Right ventricle myocardium superior (tissue), 1 donor: ENCODE measurements at places on chromosomes 3 and 15. TPM values are rescaled to one million over a fixed set of nuclear protein-coding genes. Genes with fewer than 3 reads are reported as not detected.

- no peak for DNase-seq
Observed at GRCh38 chr3:154176036-154176435, 54.8 kb downstream of the ARHGEF26 start.

DNA sequence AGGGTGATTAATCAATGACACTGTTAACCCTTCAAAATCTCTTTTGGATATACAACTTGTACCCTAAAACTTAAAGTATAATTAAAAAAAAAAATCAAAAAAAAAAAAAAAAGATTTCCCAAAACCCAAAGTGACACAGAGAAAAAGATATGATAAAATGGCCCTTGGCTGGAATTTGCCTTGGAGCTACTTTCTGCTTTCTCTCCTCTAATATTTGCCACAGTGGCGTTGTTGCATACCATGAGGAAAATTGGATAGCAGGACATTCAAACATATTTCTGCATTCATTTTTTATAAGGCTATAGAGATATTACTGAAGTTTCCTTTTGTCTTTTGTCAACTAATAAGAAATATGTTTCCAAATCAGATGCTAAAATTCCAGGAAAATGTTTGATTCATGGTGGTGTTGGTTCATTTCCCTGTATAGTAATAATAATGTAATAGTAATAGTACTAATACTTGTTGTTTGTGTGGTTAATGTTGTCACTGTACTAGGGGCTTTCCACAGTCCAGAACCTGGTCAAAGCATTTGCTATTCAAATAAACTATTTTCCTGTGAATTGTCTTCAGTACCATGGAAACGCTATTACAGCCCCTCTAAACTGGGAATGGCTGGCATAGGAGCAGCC, 441.3 kb upstream of the THBS1 start:
- no peak for DNase-seq

- no peak for DNase-seq
Observed at GRCh38 chr3:79247725-79248043, 520.1 kb downstream of the ROBO1 start.

DNA sequence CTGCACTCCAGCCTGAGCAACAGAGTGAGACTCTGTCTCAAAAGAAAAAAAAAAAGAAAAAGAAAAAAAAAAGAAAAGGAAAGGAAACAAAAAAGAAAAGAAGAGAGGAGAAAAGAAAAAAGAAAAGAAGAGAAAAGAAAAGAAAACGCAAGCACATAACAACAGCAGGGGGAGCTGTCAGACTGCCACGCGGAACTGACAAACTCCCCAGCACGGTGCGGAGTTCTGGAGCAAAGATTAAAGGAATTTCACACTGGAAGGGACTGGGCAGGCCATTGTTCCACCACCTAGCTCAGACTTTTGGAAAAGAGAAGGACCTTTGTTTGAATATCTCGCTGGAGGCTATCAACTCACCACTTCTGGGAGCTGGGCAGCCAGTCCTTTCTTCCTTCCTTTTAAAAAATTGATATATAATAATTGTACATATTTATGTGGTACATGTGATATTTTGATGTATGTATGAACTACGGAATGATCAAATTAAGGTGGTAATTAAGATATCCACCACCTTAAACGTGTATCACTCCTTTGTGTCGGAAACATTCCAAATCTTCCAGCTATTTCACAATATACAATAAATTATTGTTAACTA, 40.5 kb downstream of the DPPA2 start:
- no peak for DNase-seq

DNA sequence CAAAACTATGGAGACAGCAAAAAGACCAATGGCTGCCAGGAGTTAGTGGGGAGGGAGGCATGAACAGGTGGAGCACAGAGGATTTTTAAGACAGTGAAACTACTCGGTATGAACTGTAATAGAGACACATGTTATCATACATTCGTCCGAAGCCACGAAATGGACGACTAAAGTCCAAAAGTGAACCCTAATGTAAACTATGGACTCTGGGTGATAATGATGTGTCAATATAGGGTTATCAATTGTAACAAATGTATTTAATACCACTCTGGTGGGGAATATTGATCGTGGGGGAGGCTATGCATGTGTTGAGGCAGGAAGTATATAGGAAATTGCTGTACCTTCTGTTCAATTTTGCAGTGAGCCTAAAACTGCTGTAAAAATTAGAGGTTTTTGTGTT, 107.0 kb downstream of the CPN2 start:
- DNase-seq: no peak

GRCh38 chr3:14509796-14510100, 30.4 kb downstream of the GRIP2 start:
- no peak for DNase-seq

DNA sequence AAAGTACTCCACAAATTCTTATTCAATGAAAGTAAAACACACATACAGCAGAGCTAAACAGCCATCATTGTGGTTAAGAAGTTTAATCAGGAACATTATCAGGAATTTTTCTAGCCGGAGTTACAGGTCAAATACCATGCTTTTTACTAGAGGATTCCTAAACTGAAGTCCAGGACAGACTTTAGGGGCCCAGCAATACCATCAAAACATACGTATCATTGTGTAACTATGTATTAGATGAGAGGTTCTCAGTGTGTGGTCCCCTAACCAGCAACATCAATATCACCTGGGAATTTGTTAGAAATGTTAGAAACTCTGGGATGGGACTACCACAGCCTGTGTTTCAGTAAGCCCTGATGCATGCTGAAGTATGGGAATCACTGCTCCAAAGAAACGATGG, 404.2 kb upstream of the IL12A start:
- no peak for DNase-seq

- no peak for DNase-seq
Observed at GRCh38 chr3:172138193-172138537, 98.8 kb downstream of the FNDC3B start.

GRCh38 chr15:94253742-94254141, 22.4 kb downstream of the MCTP2 start:
- no peak for DNase-seq

- no peak for DNase-seq
Observed at GRCh38 chr3:165336786-165337185, 140.6 kb upstream of the SLITRK3 start.

DNA sequence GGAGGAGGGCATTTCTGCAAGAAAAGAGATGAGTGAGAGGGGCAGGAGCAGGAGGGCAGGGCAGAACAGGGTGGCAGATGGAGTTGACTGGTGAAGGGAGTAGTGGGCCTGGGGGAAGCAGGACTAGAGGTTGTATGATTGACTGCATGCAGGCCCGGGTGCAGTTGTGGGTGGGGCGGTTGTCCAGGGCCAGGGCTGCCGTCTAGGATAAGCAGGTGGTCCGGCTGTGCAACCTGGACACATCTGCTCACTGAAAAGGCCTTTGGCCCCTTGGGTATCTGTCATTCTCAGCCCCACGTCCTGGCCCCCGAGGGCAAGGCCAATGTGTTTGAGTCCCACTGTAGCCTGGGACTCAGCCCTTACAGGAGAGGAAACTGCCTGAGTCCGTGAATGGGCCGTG, 25.4 kb downstream of the ALS2CL start:
- DNase-seq: no peak

DNA sequence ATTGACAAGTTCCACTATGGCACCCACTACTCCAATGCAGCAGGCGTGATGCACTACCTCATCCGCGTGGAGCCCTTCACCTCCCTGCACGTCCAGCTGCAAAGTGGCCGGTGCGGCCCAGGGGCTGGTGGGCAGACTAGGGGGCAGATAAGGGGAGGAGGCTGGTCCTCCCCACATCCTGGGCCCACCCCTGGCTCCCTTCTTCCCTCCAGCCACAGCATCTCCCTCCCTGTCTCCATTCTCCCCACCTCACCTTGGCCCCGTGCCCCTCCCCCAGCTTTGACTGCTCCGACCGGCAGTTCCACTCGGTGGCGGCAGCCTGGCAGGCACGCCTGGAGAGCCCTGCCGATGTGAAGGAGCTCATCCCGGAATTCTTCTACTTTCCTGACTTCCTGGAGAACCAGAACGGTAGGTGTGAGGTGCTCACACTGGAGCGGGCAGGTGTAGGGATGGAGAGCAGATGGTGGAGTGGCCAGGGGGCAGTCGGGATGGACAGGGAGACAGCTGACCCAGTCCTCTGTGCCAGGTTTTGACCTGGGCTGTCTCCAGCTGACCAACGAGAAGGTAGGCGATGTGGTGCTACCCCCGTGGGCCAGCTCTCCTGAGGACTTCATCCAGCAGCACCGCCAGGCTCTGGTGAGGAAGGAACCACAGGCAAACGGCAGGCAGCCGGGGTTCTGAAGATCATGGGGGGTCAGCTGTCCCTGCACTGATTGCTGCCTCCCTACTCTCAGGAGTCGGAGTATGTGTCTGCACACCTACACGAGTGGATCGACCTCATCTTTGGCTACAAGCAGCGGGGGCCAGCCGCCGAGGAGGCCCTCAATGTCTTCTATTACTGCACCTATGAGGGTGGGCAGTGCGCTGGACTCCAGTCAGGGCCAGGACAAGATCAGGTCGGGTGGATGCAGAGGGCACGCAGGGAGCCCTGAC, 26.0 kb downstream of the NBEAL2 start:
- peak; percentile 36 for DNase-seq

DNA sequence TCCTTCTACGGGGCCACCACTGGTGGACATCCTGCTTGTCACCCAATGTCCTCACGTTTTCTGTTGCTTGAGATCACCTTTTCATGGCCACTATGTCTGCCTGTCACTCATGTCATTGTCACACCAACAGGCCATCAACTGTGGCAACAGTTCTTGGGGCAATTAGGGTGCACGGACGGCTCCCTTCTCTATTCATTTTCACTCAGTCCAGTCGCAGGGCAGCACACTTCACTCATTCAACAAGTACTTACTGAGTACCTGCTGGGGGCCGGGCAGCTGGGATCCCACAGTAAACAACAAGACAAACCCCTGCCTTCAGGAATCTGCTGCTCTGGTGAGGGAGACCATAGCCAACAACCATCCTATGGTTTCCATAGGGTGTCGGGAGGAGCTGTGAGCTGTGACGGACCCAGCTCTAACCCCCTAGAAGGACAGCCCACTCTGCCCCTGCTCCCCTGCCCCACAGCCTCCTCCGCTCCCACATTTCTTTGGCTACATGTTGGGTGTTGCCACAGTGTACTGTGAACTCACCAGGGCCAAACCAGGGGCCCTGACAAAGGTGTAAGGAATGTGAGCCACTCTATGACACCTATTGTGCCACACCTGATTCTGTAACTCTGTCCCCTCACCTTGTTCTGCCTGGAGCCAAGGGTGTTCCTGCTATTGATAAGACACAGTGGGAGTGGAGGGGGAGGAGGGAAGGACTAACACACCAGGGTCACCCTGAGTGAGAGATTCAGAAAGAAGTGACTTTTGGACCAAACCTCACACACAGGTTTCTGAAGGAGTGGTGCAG, 1.9 kb downstream of the VILL start:
- peak; percentile 21 for DNase-seq

DNA sequence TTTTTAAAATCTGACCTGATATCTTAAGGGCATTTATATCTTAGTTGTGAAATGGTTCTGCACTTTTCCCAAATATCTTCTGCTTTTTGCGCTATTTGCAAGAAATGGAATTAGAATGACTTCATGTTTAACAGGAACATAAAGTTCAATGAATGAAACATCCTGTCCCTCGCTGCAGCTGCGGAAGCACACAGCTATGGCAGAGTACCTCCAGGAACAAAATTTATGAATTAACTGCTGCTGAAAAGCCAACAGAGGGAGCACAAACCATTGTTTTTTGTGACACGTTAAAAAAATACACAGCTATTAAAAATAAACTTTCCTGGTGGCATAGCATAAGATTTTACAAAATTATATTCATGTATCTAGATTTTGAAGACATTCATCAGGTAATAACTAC, 404.4 kb upstream of the MDFIC2 start:
- peak; percentile 56 for DNase-seq

- DNase-seq: no peak
Observed at GRCh38 chr3:40661284-40661683, 136.5 kb downstream of the ZNF621 start.

DNA sequence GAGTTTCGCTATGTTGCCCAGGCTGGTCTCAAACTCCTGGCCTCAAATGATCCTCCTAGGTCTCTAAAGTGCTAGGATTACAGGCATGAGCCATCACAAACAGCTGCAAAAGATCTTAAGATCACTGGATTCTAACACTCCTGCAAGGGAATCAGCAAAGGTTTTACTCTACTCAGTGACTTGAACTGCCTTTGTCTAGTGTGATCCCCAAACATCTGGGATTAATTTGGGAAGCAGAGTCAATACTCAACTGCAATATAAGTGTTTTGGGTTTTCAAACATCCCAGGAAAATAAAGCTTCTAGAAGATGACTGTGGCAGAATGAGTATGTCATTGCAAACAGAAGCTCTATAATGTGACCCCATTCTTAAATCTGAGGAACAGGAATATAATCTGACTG, 7.2 kb downstream of the SPG21 start:
- DNase-seq: no peak

DNA sequence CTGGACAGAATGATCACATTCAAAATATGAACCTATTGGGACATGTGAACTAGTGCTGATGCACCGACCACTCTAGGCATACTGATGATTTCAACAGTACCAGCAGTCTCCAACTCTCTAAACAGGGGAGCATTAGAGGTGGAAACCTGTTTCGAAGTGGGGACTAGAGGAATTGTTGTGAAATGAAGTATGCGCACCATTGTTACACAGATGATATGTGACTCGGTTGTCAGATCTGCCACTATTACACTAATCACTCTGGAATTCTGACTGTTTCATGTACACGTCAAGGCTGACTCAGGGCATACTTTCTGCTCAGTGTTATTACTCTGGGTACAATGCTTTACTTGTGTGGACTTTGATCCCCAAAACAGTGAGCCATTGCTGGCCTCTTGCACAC, 198.2 kb upstream of the UBE2E2 start:
- DNase-seq: no peak

DNA sequence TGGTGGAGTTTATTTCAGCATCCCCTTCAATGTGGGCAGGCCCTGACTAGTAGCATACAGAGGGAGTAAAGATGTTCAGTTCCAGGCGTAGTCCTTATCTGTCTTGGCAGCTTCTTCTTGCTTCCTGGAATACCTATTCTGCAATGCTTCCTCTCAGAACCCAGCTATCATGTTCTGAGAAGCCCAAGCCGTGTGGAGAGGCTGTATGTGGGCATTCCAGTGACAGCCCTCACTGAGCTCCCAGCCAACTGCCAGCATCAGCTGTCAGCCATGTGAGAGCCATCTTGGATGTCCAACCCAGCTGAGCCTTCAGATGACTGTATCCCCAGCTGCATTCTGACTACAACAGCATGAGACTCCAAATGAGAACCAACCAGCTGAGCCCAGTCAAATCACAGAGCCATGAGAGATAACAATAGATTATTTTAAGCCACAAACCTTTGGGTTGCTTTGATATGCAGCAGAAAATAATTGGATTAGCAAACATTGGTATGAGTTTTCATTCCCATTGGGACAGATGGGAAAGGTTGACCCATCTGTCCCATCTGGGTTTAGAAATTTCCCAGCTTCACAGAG, 8.4 kb upstream of the CMTM7 start:
- DNase-seq: no peak

- DNase-seq: no peak
Observed at GRCh38 chr3:21220944-21221343, 530.1 kb downstream of the ZNF385D start.

GRCh38 chr3:99747915-99748314, 69.7 kb upstream of the CMSS1 start:
- no peak for DNase-seq

- no peak for DNase-seq
Observed at GRCh38 chr3:9441501-9442221, 44.2 kb downstream of the SETD5 start.

- no peak for DNase-seq
Observed at GRCh38 chr3:28521663-28522062, 173.0 kb upstream of the AZI2 start.

Gene MPI
- 53.2 TPM for total RNA-seq

Gene VIPR1
- total RNA-seq: 3.4 TPM

Gene CPNE9
- total RNA-seq: not detected

Gene IGDCC3
- 0.40 TPM for total RNA-seq

Gene ZPLD1
- total RNA-seq: not detected

Gene SRGAP3
- total RNA-seq: 5.1 TPM

Gene ISG20
- total RNA-seq: 2.5 TPM

Gene GP9
- total RNA-seq: not detected
